ENCODE measurements at places on chromosomes 3 and 15.
A peak's percentile ranks its signal among the peaks of the same experiment; 100 is the strongest.

- H3K4me3 ChIP-seq = no peak overlapping the region
- no peak overlapping the region for H3K27ac ChIP-seq
- DNase-seq = no peak
- peaks cover 36% of the 10 kb centered on the region for H3K36me3 ChIP-seq
- no peaks in the 10 kb centered on the region for H3K27me3 ChIP-seq
Observed at GRCh38 chr15:85592148-85592547, 202.6 kb downstream of the KLHL25 start.

- peaks cover 13% of the 10 kb centered on the region for H3K27me3 ChIP-seq
- no peaks in the 10 kb centered on the region for H3K4me1 ChIP-seq
- no peak overlapping the region for H3K27ac ChIP-seq
- H3K36me3 ChIP-seq = no peaks in the 10 kb centered on the region
Observed at GRCh38 chr15:31563421-31563820, 236.8 kb downstream of the KLF13 start.

GRCh38 chr15:85730001-85730820, 64.5 kb downstream of the KLHL25 start:
- H3K36me3 ChIP-seq = peaks cover 76% of the 10 kb centered on the region
- peak; percentile 49 for DNase-seq
- peaks cover 6% of the 10 kb centered on the region for H3K4me1 ChIP-seq
- H3K27me3 ChIP-seq = no peaks in the 10 kb centered on the region
- no peak overlapping the region for H3K4me3 ChIP-seq
- peak overlapping the region; percentile 56 for H3K27ac ChIP-seq

- DNase-seq = no peak
- no peak overlapping the region for H3K4me3 ChIP-seq
- H3K4me1 ChIP-seq = peaks cover 10% of the 10 kb centered on the region
- no peaks in the 10 kb centered on the region for H3K27me3 ChIP-seq
Observed at GRCh38 chr3:46915297-46915822, 37.8 kb downstream of the PTH1R start.

DNA sequence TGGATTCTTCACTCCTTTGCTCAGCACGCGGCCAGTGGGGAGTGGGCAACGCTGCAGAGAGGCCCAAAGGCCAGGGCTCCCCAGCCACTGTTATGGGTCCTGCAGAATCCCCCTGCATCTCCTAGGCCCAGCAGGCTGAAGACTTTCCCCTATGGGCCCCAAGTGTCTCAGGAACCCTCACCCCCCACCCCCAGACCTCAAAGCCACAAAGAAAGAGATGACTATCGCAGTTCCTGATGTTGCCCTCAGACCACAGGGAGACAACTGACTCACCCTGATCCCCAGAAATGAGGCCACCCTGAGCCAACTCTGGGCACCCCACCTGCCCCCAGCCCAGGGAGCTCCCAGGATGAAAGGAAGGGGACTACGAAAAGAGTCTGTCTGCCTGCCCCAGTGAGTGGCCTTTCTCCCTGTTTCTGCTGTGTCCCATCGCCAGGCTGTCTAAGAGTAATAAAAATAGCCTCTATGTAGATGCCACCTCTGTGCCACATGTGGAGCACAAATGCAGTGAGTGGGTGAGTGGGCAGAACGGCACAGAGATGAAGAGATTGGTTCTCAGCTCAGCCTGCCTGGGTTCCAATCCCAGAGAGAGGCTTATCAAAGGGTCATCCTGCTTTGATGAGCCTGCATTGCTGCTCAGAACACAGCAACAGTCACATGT, 283.0 kb downstream of the UACA start:
- peaks cover 88% of the 10 kb centered on the region for H3K27me3 ChIP-seq
- peak; percentile 80 for DNase-seq
- H3K4me3 ChIP-seq = no peak overlapping the region
- H3K36me3 ChIP-seq = no peaks in the 10 kb centered on the region
- H3K27ac ChIP-seq = no peak overlapping the region

DNA sequence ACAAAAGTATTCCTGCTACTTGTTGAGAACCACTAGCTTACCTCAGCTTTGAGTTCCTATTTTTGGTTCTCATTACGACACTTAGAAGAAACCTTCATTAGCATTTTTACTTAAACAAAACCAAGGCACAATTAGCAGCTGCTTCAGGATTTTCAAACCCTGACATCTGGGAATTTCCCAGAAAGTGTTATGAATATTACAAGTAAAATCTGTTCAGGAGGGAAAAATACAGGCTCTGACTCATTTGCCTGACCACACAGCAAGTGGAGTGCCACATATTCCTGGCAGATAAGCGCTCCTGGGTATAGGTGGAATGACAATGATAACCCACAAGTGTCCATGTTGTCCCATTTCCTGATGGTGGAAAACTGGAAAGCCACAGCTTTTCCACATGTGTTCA, 10.3 kb upstream of the RFTN1 start:
- H3K27me3 ChIP-seq = no peaks in the 10 kb centered on the region
- no peak overlapping the region for H3K27ac ChIP-seq
- no peak for DNase-seq
- peaks cover 5% of the 10 kb centered on the region for H3K36me3 ChIP-seq
- H3K4me1 ChIP-seq = peaks cover 27% of the 10 kb centered on the region

GRCh38 chr15:60353245-60353920, 44.4 kb downstream of the ANXA2 start:
- H3K27me3 ChIP-seq = no peaks in the 10 kb centered on the region
- H3K27ac ChIP-seq = no peak overlapping the region
- DNase-seq = no peak
- H3K4me3 ChIP-seq = no peak overlapping the region
- H3K4me1 ChIP-seq = peaks cover 6% of the 10 kb centered on the region
- peaks cover 75% of the 10 kb centered on the region for H3K36me3 ChIP-seq

- no peaks in the 10 kb centered on the region for H3K36me3 ChIP-seq
- no peak overlapping the region for H3K4me3 ChIP-seq
- DNase-seq = no peak
Observed at GRCh38 chr15:30865257-30865656, 38.5 kb upstream of the FAN1 start.

DNA sequence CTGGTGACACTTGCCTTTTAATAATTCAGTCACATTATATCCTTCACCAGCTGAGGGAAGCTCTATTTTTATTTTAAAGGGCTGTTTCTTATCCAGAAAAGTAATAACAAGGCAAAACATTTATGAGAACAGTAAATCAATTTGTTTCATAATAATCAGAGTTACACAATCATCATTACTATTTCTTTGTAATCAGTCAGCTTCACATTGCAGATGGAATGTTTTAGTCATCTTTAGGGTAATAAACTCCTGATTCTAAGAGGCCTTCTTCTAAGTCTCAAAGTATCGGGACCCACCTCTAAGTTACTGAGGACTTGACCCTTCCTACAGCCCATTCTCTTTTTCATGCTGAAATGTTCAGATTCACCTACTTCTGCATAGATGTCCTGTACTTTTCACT, 298.3 kb upstream of the TGFBR2 start:
- no peaks in the 10 kb centered on the region for H3K27me3 ChIP-seq
- no peak overlapping the region for H3K4me3 ChIP-seq
- no peak for DNase-seq
- H3K36me3 ChIP-seq = peaks cover 3% of the 10 kb centered on the region
- no peak overlapping the region for H3K27ac ChIP-seq
- H3K4me1 ChIP-seq = no peaks in the 10 kb centered on the region

DNA sequence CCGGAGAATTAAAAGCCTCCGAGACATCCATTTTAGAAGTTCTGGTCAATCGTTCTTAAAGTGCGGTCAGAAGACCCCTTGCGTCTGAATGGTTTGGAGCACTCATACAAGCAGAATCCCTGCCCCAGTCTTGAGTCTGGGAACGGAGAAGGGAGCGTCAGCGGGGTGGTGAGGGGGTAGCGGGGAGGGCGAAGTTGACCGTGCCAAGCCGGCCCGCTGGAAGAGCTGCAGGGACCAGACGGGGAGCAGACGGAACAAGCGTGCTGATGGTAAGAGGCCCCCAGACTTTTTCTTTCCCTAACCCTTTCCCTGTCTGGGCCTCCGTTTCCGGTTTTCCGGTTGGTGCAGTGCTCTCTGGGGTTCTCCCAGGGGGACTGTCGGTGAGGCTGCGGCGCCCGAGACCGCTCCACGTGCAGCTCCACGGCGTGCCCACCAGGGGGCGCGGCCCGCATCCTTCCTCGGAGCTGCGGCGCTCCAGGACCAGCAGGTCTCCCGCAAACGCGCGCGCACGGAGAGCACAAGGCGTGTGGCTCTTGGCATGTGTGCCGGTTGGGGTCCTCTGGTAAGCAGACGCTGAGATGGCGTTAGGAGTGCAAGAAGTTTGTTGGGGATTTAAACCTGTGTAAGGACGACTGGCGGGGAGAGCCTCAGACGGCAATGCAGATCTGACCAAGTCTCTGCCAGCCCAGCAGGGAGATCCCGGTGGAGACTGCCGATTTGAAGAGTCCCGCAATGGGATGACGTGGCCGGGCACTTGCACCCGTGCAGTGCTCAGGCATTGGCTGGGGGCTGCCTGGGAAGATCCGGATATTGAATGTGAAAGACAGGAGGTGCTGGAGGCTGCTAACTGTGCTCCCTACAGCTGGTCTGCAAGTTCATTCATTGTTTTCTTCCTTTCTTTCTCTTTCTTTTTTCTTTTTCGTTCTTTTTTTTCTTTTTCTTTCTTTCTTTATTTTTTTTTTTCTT, 19.2 kb upstream of the CORO2B start:
- H3K4me1 ChIP-seq = peaks cover 25% of the 10 kb centered on the region
- H3K36me3 ChIP-seq = no peaks in the 10 kb centered on the region
- peaks cover 81% of the 10 kb centered on the region for H3K27me3 ChIP-seq
- peak overlapping the region; percentile 60 for H3K4me3 ChIP-seq

DNA sequence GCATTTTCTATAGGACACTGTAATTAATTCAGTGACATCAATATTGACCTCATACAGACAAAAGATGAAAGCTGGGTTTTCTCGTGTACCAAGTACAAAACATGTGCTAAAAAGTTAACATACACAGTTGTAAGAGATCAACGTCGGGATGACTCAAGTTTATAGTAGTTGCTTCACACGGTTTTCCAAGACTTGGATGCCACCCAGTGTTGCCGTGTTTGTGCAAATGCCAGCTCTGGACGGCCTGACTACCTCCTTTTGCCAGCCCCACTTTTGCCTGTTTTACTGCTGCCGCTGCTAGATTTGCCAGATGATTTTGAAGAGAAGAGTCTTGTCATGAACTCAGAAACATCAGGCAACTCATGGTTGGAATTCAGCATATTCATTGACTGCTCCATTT, 17.6 kb downstream of the EMC7 start:
- peaks cover 28% of the 10 kb centered on the region for H3K36me3 ChIP-seq
- no peaks in the 10 kb centered on the region for H3K27me3 ChIP-seq
- H3K4me1 ChIP-seq = no peaks in the 10 kb centered on the region
- no peak overlapping the region for H3K27ac ChIP-seq

DNA sequence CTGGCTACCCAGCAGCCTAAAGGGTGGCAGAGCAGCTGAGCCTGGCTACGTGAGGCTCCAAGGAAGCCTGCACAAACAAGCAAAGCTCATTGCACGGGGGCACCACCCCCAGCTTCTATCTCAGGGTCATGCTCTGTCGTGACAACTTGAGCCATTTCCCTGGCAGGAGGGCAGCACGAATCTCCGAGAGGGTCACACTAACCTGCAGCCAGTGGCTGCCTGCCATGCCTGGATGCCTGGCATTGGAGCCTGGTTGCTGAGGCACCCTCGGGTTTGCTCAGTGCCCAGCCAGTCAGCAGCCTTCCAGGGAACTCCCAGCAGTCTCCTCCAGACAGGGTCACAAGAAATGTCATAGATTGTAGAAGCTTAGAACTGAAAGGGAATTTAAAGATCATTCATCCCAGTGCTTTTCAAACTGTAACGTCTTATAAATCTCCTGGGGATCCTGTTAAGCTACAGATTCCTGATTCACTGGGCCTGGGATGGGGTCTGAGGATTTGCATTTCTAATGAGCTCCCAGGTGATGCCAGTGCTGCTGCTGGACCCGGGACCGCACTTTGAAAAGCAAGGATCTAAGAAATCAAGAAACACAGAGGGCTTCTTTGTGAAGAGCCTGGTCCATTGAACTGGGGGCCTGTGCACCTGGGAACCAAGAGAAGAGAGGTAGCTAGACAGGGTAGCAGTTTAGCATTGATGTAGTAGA, 48.4 kb downstream of the TMEM266 start:
- no peak overlapping the region for H3K4me3 ChIP-seq
- peaks cover 19% of the 10 kb centered on the region for H3K27me3 ChIP-seq
- no peaks in the 10 kb centered on the region for H3K36me3 ChIP-seq
- H3K4me1 ChIP-seq = no peaks in the 10 kb centered on the region
- no peak overlapping the region for H3K27ac ChIP-seq

GRCh38 chr3:52200981-52201679, 3.2 kb downstream of the ALAS1 start:
- H3K27me3 ChIP-seq = peaks cover 11% of the 10 kb centered on the region
- H3K36me3 ChIP-seq = peaks cover 63% of the 10 kb centered on the region
- no peak for DNase-seq
- peaks cover 70% of the 10 kb centered on the region for H3K4me1 ChIP-seq

- no peaks in the 10 kb centered on the region for H3K4me1 ChIP-seq
- no peak overlapping the region for H3K4me3 ChIP-seq
- no peak for DNase-seq
- peaks cover 4% of the 10 kb centered on the region for H3K27me3 ChIP-seq
- no peaks in the 10 kb centered on the region for H3K36me3 ChIP-seq
Observed at GRCh38 chr3:120568598-120568997, 27.5 kb upstream of the NDUFB4 start.

DNA sequence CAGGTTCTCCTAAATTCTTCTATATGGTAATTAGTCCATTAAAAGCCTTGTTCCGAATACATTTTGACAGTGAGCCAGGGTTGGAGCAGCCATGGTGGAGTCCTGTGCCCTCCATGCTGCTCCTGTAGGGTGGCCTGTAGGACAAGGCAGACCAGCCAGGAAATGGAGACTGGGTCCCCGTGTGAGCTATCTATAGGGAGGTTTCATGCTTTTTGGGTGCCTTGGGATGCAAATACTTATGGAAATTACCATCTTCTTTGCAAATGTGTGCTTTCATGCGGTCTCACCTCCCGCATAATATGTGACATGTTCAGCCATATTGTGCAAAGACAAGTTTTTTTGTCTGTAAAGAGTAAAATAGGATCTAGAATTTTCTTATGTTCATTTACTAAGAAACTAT, 58.0 kb upstream of the FURIN start:
- H3K27ac ChIP-seq = no peak overlapping the region
- no peaks in the 10 kb centered on the region for H3K27me3 ChIP-seq
- peaks cover 75% of the 10 kb centered on the region for H3K4me1 ChIP-seq
- H3K36me3 ChIP-seq = peaks cover 75% of the 10 kb centered on the region
- no peak for DNase-seq
- no peak overlapping the region for H3K4me3 ChIP-seq

DNA sequence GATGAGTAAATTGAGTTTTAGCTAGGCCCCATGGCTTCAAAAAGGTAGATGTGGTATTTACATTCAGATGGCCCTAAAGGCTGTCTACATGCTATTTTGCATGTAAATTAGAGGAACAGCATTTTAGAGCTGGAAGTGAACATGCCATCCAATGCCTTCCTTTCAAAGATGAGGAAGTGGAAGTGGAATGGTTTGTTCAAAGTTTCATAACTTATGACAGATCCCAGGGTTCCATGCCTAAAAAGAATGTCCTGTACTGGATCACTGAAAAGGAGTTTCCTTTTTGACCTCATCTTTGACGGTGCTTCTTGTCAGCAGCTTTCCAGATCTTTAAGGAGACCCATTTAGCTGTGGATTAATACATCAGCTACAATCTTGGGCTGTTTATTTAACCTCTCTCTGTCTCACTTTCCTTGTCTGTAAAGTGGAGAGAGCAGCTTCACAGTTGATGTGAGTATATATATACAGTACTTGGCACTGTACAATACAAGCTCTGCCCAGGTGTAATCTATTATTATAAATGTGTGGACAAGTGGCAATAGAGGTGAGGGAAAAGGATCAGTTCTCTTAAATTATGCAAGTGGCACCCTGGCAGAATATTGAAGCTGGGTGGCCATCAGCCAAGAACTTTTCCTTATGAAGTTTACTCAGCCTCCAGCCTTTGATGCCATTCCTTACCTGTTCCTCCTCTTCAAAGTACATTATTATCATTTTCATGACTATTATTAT, 68.7 kb upstream of the GOLGA8B start:
- H3K4me1 ChIP-seq = peaks cover 5% of the 10 kb centered on the region
- H3K27me3 ChIP-seq = peaks cover 5% of the 10 kb centered on the region
- DNase-seq = no peak
- no peaks in the 10 kb centered on the region for H3K36me3 ChIP-seq
- no peak overlapping the region for H3K27ac ChIP-seq
